Esophagus muscularis mucosa (tissue), 4 donors: ENCODE measurements at places on chromosomes 16 and 17. TPM values are rescaled to one million over a fixed set of nuclear protein-coding genes. Genes with fewer than 3 reads are reported as not detected.

GRCh38 chr16:72856797-72857196 lies 191.1 kb downstream of the ZFHX3 start:
- DNase-seq, result no peak

The TEKT5 gene
- not detected for total RNA-seq

GRCh38 chr16:63100082-63100481 lies 1063.8 kb upstream of the CDH8 start:
- DNase-seq, result no peak

The CIAO3 gene
- total RNA-seq, result 33.3 TPM

The RAB37 gene
- 3.3 TPM for total RNA-seq

DNA sequence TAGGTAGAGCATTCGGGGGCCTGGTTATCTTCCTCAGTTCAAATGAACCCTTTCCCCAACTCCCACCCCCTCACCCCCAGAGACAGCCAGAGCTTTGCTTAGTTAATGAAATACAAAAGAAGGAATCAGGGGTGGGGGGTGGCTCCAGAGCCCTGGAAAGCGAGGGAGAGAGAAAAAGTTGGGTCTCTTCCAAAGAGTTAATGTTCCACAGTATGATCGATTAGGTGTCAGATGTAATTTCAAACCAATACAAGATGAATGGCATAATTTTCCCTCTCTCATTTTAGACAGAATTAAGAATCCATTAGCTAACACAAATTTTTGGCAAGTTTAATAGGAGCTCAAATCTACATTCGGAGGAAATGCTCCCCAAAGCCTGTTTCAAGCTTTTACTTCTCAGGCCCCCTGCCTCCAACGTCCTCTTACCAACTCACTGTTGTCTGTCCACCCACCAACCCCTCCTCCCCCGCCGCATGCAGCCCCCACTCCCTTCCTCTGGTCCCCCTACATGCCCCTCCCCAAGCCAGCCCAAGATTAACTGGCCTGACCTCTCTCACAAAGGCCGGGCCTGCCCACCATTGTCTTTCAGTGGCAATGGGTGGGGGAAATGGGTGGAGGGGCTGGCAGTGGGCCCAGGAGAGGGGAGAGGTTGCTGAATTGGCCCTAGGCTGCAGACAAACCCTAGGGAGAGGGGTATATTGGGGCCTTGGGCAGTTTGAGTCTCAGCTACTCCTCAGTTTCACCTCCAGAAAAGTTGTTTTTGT lies 28.2 kb downstream of the NEUROD2 start:
- DNase-seq, result no peak

- DNase-seq, result no peak
Measured at GRCh38 chr16:4954714-4955113, 3.4 kb upstream of the SEC14L5 start.

- DNase-seq, result no peak
Measured at GRCh38 chr17:49756323-49757150, 7.4 kb downstream of the FAM117A start.

- no peak for DNase-seq
Measured at GRCh38 chr16:84294531-84295142, at the start of gene WFDC1. Gene WFDC1 (plus strand): TSS chr16:84294878. CDS start chr16:84294972, 94 bp downstream.

GRCh38 chr17:48547808-48548522 lies 3.1 kb upstream of the HOXB2 start:
- no peak for DNase-seq

The CMTM3 gene
- 13.7 TPM for total RNA-seq

GRCh38 chr16:50178491-50178941 lies 25.4 kb downstream of the TENT4B start:
- DNase-seq, result no peak

GRCh38 chr16:20740901-20741521 lies 607 bp downstream of the THUMPD1 start:
- DNase-seq, result peak; percentile 98

DNA sequence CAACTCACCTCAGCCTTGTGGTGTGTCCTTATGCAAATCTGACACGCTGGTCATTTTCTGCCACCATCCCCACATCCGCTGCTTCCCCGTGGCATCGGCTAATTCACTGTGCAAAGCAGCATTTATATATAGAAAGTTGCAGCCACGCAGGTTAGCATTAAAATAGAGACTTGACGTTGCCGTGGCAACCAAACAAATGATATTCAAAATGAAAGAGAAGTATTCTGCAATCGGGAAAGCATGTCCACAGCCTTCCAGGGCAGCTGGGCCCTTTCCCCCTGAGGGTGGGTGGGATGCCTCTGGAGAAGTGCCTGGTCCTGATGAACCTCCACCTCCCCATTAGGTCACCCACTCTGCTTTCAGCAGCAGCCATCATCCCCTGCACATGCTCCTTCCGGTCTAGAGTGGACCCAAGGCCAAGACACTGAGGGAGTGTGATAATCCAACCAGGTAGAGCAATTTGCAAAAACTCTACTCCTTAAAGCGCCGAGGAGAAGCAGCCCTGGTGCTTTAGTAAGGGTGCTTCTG lies 138.7 kb downstream of the GAS7 start:
- DNase-seq, result no peak

DNA sequence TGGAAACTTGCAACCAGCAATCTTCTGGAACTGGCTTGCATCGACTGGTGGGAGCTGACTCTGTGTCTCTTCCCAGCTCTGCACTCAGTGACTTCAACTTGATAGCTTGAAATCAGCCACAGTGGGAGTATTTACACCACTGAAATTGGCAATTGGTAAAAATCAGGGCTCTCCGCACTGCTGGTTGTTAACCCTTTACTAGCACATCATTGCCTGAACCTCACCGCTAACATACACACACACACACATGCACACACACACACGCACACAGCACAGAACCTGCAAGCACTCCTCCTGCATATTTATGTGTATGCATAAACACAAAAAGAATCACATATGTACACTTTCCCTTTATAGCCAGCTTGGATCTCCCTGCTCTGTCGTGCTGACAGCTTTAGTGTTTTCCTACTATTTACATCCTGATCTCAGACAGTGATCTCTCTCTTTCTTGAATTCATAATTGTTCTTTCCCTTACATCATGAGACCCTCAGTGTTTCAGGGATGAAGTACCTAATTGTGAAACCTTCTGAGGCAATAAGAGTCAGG lies 7.9 kb upstream of the TMIGD1 start:
- DNase-seq, result peak; percentile 39

The PLCD3 gene
- 76.2 TPM for total RNA-seq

GRCh38 chr16:22190081-22190775 lies 15.8 kb upstream of the EEF2K start:
- peak; percentile 93 for DNase-seq

The TEX19 gene
- not detected for total RNA-seq

The CD300E gene
- total RNA-seq, result 0.40 TPM

The GAS7 gene
- 84.3 TPM for total RNA-seq

DNA sequence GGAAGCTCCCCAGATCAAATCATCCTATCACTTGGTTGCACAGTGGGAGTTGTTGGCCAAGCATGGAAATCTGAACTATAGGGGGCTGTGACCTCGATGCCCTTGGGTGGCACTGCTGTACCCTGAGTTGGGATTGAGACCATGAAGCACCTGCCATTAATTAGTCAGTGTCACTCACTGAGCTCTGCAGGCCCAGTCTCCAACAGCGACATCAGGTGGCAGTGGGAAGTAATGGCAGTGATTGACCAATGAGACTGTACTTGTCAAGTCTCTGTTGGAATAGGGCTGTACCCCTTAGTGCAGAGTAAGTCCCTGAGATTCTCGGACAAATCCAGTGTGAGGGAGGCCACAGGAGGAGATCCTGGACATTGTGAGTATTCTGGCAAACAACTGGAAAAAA lies 118.0 kb upstream of the RPL38 start:
- no peak for DNase-seq

DNA sequence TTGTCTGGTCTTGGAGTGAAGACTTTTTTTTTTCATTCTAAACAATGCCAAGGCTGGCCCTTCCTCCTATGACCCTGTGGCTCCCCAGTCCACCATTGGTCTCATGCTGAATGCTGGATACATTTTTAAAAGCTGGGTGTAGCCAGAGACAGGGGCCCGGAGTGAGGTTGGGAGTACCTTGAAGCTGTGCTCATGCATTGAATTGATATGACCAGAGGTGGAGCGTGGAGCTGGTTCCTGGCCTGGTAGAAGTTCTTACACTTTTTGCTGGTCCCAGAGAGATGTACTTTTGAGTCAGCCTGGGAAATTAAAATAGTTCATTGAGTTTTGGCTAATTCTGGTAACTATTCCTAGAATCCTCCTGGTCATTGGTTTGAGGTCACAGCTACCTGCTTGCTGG lies 83.6 kb downstream of the CMIP start:
- DNase-seq, result no peak

The ITGB4 gene
- 36.5 TPM for total RNA-seq

- no peak for DNase-seq
Measured at GRCh38 chr16:72847187-72848027, 200.5 kb downstream of the ZFHX3 start.

The MT4 gene
- not detected for total RNA-seq

DNA sequence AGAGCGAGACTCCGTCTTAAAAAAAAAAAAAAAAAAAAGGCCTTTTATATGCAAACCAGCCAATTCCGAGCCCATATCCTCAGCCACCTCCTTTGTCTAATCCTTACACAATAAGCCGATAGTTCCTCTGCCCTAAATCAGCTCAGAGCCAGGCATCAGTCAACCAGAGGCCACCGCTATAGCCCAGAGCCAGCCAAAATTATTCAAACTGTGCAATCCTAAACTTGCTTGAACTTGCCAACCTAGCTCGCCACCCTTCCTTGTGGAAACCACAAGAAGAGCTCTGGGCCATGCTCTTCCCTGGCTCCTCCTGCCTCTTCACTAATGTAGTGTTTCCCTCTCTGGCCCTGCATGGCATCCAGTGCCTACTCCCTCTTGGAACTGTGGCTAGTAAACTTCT lies 17.7 kb downstream of the ITGAL start:
- DNase-seq, result no peak

The TPSB2 gene
- 97.3 TPM for total RNA-seq

GRCh38 chr17:44530896-44531418 lies 26.3 kb upstream of the FZD2 start:
- DNase-seq, result no peak

DNA sequence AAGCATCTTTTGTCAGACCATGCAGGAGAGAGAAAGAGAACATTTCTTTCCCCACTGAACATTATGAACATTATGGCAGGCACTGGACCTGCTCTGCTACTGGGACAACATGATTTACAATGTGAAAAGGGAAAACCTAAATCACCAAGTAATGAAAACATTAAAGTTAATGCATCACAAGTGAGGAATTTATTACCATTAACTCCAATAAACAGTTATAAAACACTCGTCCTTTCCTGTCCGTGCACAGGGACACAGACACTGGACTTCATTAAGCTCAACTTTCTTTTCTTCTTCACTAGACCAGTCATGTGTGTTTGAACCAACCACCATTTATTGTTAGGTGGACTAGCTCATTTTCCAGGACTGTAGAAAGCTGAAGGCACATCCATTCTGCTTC lies 95.4 kb downstream of the SNX11 start:
- no peak for DNase-seq

DNA sequence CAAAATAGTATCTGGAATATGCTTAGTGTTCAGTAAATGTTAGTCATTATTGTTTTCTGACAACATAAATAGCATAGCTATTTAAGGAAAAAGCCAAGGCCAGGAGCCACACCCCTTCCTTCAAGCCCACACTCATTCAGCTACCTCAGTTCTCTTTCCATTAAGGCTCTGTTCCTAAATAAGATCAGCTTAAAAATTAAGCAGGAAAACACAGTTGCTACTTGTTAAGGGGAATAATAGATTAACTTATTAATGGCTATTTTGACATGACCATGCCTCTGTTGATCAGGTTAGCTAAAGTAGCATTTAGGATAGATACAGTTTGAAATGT lies 158.1 kb downstream of the CHD9 start:
- no peak for DNase-seq
